Aorta (tissue), 5 donors: ENCODE measurements at places on chromosomes 11 and 22. TPM values are rescaled to one million over a fixed set of nuclear protein-coding genes. Genes with fewer than 3 reads are reported as not detected.

GRCh38 chr11:124892146-124892545 lies 5.5 kb downstream of the ROBO4 start:
- DNase-seq = no peak

- DNase-seq = no peak
Observed at GRCh38 chr11:44047298-44047697, 483 bp upstream of the ACCSL start.

ZBTB16 gene
- 283 TPM for total RNA-seq

- no peak for DNase-seq
Observed at GRCh38 chr11:47863189-47863897, 15.2 kb upstream of the NUP160 start.

TECTA gene
- total RNA-seq = 0.75 TPM

DNA sequence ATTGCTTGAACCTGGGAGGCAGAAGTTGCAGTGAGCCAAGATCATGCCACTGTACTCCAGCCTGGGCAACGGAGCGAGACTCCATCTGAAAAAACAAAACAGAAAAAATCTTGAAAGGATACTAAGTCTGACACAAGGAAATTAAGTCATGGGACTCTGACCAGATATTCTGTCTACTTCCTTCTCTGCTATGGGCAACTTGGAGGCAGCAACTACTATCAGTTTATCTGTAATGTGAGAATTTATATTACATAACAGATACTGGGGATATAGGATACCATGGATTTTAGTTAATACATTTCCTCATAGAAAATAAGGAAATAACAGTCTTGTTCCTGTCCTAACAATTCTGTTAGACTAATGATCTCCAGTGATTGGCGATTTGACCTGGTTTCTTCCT lies 1.6 kb upstream of the SGSM3 start:
- no peak for DNase-seq

DNA sequence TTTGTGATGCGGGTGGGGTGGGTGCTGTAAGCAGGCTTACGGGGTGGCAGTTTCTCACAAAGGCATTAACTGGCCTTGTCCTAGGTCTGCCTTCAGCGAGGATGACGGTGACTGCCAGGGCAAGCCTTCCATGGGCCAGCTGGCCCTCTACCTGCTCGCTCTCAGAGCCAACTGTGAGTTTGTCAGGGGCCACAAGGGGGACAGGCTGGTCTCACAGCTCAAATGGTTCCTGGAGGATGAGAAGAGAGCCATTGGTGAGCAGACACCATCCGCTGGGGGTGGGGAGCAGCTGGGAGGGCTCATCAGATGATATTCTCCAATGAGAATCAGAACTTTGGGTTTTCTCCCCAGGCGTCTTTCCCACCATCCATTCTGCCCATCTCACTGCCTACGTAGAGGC lies 5.8 kb downstream of the TCN2 start:
- DNase-seq = no peak

SEPTIN3 gene
- total RNA-seq = 0.63 TPM

DNA sequence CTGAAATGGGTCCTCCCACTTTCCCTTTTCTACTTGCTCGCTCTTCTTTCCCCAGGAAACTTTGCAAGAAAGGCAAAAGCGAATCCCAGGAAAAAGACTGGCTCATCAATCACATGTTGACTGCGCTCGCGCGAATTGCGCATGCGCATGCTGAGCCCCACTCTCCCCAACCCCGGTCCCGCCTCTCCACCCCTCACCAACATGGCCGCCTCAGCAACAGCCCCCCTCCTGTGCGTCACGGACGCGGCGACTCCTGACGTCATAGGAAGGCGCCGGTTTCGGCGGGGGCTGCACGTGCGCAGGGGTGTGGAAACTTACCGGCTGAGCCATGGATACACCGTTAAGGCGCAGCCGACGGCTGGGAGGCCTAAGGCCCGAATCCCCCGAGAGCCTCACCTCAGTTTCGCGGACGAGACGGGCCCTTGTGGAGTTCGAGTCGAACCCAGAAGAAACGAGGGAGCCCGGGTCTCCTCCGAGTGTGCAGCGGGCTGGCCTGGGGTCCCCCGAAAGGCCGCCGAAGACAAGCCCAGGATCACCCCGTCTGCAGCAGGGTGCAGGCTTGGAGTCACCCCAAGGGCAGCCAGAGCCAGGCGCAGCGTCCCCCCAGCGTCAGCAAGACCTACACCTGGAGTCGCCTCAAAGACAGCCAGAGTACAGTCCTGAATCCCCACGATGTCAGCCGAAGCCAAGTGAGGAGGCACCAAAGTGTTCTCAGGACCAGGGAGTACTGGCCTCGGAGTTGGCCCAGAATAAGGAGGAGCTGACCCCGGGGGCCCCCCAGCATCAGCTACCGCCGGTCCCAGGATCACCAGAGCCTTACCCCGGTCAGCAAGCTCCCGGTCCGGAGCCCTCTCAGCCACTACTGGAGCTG lies at the start of gene CCDC86:
CCDC86 (plus strand) TSS at position 317 of the 871 bp plus-strand sequence; CDS start at position 329, 12 bp downstream.
- peak; percentile 98 for DNase-seq

DNA sequence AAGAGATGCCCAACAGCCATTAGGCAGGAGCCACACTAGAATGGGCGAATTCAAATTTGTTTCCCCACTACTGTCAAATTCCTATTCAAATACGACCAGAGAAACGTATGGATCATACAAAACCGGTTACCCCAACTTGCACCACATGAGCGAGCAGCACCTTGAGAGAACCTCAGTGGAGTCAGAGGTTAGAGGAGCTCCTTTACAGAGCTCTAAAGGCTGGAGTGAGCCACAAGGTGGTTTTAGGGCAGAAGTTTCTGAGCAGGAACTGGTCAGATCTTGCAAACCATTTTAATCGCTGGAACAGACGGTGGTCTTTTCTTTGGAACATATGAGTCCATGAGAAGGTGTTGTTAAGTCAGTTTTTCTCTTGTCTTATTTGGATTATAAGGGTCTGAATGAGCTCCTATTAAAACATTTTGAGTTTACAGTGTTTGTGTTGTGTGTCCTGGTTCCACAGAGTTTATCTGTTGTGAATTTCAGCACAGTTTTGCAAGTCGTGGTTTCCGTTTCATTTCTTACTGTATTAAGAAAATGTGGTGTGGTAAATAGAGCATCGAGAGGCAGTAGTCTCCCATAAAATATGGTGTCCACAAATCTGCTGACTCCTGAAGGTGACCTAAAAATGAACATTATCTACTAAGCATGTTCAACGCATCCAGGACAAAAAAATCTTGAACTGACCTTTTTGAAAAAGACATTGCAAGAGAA lies 471.7 kb downstream of the NTM start:
- DNase-seq = no peak

DNA sequence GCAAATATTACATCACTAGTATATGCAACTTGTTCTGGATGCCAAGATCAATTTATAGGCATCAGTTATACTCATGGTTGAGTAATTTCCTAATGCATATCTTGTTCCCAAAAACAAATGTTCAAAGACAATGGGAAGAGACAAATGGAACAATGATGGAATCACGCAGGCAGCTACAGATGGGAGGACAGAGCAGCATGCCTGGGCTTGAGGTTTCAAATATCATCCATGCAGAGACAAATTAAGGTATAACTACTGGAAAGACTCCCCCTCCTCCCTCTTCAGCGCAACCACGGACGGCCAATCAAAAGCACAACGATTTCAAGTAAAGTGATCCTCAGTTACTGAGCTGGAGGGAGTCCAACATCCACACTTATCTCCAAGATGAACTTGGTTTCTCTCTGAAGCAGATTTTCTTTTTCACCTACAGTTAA lies 106.8 kb downstream of the CCDC83 start:
- DNase-seq = no peak

DNA sequence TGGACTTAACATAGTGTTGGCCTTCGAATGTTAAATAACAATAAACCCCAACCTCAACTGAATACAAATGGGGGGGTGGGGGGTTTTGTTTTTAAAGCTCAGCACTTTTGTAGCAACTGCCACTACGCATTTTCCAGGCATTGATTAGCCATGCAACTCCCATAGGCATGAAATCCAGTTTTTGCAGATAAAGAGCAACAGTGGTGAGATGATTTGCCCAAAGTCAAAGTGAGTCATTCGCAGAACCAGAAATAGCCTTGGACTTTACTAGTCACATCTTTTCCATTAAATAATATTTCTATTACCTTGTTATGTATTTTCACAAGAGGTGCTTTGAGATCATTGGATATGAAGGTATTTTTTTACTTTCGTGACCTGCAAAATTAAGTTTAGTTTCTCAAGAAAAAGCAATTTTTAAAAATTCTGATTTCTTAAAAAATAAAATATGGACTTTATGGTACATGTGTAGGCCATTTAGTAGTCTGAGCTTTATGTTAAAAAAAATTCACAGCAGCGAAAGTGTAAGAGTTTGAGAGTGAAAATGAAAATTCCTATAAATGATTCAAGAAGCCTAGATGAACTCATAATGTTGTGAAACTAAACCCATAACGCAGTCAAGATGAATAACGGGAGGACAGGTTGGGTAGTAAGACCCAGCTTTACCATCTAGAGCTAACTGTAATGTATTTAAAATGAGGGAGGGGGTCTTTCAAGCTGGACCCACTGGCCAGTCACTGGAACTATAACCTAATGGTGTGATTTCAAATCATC lies 1.9 kb upstream of the PHF21A start:
- no peak for DNase-seq

GUCY1A2 gene
- 7.5 TPM for total RNA-seq

GRCh38 chr11:118927554-118928100 lies 1.9 kb upstream of the BCL9L start:
- peak; percentile 17 for DNase-seq

MPZL3 gene
- total RNA-seq = 2.7 TPM

- DNase-seq = no peak
Observed at GRCh38 chr22:32900886-32901635, 99.6 kb downstream of the TIMP3 start.

MN1 gene
- 37.7 TPM for total RNA-seq

GRCh38 chr11:100939571-100939970 lies 190.0 kb downstream of the PGR start:
- no peak for DNase-seq

MS4A15 gene
- not detected for total RNA-seq

DNA sequence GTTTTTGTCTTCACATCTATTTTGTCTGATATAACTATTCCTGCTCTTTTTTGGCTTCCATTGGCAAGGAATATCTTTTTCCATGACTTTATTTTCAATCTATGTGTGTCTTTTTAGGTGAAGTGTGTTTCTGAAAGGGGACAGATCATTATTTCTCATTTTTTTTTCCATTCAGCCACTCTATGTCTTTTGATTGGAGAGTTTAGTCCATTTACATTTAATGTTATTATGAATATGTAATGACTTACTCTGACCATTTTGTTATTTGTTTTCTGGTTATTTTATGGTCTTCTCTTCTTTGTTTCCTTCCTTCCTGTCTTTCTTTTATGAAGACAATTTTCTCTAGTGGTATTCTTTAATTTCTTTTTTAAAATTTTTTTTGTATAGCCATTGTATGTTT lies 178.6 kb upstream of the CNTN5 start:
- DNase-seq = no peak

- DNase-seq = no peak
Observed at GRCh38 chr11:84930863-84931262, 696.3 kb downstream of the DLG2 start.

DNA sequence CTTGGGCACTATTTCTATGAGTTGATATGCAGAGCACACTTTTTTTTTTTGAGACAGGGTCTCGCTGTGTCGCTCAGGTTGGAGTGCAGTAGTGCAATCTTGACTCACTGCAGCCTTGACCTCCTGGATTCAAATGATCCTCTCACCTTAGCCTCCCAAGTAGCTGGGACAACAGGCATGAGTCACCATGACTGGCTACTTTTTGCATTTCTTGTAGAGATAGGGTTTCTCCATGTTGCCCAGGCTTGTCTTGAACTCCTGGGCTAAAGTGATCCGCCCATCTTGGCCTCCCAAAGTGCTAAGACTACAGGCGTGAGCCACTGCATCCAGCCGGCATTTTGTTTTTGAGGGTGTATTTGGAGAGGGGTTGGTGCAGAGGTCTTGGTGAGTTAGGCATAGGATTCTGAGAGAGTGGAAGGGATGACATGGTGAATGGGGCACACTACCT lies 29.9 kb upstream of the MTCH2 start:
- no peak for DNase-seq
